ENCODE measurements at places on chromosomes 7 and 10. TPM values are rescaled to one million over a fixed set of nuclear protein-coding genes. Genes with fewer than 3 reads are reported as not detected.

TRIM24 gene
- 8.3 TPM for total RNA-seq

GPRIN2 gene
- total RNA-seq, result 32.7 TPM

ING3 gene
- 4.8 TPM for total RNA-seq

NUTM2E gene
- 0.25 TPM for total RNA-seq

TMEM270 gene
- not detected for total RNA-seq

CNNM1 gene
- 26.2 TPM for total RNA-seq

PLXDC2 gene
- 0.06 TPM for total RNA-seq

SLC26A3 gene
- not detected for total RNA-seq

LRRD1 gene
- not detected for total RNA-seq

LEP gene
- total RNA-seq, result not detected

IFIT1B gene
- total RNA-seq, result not detected

ANKRD30A gene
- 0.31 TPM for total RNA-seq

HECW1 gene
- total RNA-seq, result 14.9 TPM

SLC25A40 gene
- 5.7 TPM for total RNA-seq

PRSS37 gene
- not detected for total RNA-seq

GRID1 gene
- 0.32 TPM for total RNA-seq

C10orf95 gene
- total RNA-seq, result not detected

PRSS58 gene
- not detected for total RNA-seq

TCF7L2 gene
- total RNA-seq, result 15.7 TPM

UNC5B gene
- total RNA-seq, result 1.8 TPM

C7orf33 gene
- not detected for total RNA-seq

MSS51 gene
- 0.26 TPM for total RNA-seq

IGF2BP3 gene
- 22.2 TPM for total RNA-seq

IQUB gene
- total RNA-seq, result 0.12 TPM

CHAT gene
- not detected for total RNA-seq

GIMAP4 gene
- total RNA-seq, result not detected

WDR86 gene
- 0.15 TPM for total RNA-seq

TMEM176A gene
- not detected for total RNA-seq

ICA1 gene
- 0.86 TPM for total RNA-seq

MAT1A gene
- 0.03 TPM for total RNA-seq

All from A549 treated with GW870086 at 1 μM for 4 hours (cell line).